Neuronal stem cell (in vitro differentiated cells): ENCODE measurements at places on chromosomes 2 and 18.

GRCh38 chr18:31444142-31444541 is 3.4 kb upstream of the DSG3 start:
- DNase-seq, result no peak

GRCh38 chr2:88574445-88574844 is 52.8 kb downstream of the EIF2AK3 start:
- DNase-seq, result no peak

GRCh38 chr2:167756446-167756845 is 490.9 kb downstream of the STK39 start:
- DNase-seq, result peak; percentile 61

- DNase-seq, result no peak
Measured at GRCh38 chr18:59655676-59656075, 41.5 kb downstream of the CCBE1 start.

DNA sequence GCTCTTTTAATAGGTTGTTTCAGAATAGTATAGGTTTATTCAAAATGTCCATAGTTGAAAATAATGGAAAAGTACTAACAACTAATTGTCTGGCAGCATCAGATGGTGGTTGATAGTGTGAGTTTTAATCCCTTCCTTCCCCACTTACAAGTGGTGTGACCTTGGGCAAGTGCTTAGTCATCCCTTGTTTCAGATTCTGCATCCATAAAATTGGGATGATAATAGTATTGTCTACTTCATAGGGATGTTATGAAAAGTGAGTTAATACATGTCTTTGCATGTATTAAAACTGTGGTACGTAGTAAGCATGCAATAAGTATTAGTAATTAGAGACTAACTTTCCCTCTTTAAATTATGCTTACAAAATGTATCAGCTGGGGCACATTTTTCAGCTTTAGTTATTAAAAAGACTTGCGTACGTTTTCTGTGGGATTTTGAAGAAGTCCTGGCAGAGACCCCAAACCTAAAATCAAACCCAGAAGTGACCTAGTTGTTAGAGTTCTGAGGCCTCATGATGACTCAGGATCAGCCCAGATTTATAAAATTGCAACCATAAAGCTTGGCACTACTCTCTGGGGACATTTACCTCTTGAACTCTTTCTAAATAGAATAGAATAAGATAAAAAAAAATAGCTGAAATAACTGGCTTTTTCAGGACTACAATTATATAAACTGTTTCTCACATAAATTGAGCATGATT is 8.6 kb downstream of the ITGA4 start:
- DNase-seq, result no peak

- no peak for DNase-seq
Measured at GRCh38 chr18:572091-572830, 7.9 kb upstream of the CETN1 start.

GRCh38 chr18:2325308-2325849 is 245.9 kb downstream of the METTL4 start:
- no peak for DNase-seq

- no peak for DNase-seq
Measured at GRCh38 chr2:42185220-42185921, 16.2 kb downstream of the EML4 start.

GRCh38 chr18:10417664-10418063 is 36.8 kb upstream of the APCDD1 start:
- DNase-seq, result no peak

GRCh38 chr2:128179461-128179755 is 88.4 kb downstream of the UGGT1 start:
- DNase-seq, result no peak

- peak; percentile 4 for DNase-seq
Measured at GRCh38 chr2:236955521-236956030, 130.1 kb upstream of the COPS8 start.

- DNase-seq, result no peak
Measured at GRCh38 chr2:230636684-230637271, 75.9 kb upstream of the CAB39 start.

DNA sequence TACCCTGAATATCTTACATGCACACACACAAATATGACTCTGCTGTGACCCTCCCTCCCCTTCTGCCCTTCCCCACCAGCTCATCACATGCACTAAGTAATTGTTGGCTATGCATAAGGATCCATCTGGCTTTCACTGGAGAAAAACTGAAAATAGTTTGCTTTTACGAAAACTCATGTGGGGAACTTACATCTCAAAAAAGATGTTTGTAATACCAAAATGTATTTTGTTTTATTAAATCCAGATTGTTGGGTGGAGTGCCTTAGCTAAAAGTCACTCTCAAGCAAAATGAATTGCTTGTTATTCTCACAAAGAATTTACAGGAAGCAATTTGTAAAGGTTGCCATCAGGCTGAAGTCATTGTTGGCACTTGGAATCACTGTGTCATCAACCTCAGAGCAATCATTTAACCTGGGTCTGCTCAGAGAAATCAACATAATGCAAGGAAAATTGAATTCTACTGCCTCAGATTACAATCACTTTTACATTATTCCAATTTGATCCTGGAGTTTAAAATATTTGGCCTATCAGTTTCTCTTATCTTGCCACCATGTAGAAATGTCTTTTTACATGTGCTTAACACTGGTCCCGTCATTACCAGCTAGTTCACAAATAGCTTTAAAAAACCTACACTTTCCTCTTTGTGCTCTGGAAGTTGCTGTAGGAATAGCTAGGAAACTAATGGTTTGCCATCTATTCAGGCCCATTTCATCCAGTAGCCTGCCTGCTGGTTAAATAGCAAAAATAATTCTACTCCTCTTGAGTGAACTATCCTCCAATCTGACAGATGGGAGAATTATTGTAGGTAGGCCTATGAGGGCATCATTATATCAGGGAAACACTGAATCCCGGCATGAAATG is 90.3 kb upstream of the TMEM17 start:
- DNase-seq, result no peak

DNA sequence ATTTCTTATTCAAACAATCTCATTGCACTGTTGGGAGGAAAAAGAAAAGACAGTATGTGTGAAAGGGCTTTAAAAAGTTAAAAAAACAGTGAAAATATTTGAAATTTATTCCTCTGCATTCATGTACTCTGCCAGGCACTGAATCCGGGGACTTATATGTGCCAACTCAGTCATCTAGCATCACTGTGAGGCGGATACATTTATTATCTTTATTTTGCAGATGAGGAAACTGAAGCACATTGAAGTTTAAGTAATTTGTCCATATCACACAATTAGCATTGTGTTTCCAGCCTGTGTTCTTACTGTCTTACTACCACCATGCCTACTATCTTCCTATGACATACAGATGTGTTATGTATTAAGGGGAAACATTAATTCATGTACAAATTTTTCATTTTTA is 1.8 kb downstream of the LCLAT1 start:
- no peak for DNase-seq

DNA sequence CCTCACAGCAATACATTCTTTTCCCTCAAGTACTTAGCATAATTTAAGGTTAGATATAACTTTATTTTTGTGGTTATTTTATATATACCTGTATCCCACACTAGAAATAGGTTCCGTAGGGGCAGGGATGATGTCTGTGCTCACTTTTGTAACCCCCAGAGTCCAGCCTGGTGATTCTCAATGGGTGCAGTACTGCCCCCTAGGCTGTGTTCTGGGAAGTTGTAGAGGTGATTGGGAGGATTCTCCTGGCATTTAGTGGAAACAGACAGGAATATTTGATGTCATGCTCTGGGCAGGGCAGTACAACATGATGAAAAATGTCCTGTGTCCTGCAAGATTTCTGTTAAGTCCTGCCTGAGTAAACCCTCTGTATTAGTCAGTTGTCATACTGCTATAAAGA is 333.3 kb downstream of the PLCL1 start:
- no peak for DNase-seq

DNA sequence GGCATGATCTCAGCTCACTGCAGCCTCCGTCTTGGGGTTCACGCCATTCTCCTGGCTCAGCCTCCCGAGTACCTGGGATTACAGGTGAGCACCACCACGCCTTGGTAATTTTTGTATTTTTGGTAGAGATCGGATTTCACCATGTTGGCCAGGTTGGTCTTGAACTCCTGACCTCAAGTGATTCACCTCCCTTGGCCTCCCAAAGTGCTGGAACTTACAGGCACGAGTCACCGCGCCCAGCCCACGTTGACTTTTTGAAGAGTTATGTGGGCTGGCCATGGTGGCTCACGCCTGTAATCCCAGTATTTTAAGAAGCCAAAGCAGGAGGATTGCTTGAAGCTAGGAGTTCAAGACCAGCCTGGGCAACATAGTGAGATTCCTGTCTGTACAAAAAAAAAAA is 20.8 kb downstream of the CCL20 start:
- DNase-seq, result no peak

DNA sequence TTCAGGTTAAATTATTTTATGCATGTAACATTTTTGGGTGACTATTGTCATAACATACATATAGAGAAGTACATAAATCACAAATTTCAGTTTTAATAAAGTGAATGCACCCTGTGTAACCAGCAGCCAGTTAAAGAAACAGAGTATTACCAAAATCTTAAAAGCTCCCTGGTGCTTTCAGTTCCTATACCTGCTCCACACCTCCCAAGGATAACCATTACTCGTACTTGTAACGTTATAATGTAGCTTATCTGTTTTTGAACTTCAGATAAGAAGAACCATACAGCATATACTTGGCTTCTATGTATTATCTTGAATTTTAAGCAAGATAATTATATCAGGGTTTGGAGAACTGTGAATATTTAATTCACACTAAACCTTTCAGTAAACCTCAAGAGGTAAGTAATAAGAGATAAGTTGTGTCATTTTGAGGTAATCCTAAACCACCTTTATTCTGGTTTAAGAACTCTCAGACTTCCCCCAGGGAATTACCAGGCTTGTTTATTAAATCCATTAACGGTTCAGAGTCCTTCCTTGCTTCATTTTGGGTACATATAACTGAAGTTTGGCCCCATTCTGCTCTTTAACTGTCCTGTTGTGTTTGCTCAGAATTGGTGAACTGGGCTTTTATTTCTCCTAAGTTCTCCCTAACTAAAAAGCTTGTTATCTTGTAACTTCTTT is 58.6 kb downstream of the LCLAT1 start:
- no peak for DNase-seq

DNA sequence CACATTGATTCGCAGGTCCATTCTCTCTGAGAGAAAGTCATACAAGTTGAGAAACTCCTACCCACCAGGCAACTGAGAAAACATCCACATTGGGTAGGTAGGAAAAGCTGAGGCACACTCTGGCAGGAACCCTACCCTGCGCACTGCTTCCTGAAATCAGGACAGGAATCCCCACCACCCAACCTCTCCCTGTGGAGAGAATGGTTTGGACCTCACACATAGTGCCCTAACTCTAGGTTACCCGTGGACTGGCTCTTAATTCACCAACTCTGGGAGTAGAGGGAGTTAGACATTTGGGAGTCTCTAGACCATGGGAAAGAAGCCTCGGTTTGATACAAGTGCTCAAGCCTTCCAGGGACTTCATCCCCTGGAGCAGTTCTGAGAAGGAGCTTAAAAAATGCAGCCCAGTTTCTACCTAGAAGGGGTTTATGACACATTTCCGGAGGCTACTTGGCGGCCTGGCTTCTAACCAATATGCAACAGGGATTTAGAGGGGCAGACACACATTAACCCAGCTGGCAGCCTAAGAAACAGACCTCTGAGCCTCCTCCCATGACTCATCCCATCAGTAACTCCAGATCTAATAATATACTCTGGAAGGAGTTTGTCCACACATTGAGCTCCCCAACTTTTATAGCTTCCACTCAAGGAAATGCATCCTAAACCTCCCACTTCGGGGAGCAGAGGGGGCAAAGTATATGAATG is 136.7 kb downstream of the EML6 start:
- DNase-seq, result no peak

DNA sequence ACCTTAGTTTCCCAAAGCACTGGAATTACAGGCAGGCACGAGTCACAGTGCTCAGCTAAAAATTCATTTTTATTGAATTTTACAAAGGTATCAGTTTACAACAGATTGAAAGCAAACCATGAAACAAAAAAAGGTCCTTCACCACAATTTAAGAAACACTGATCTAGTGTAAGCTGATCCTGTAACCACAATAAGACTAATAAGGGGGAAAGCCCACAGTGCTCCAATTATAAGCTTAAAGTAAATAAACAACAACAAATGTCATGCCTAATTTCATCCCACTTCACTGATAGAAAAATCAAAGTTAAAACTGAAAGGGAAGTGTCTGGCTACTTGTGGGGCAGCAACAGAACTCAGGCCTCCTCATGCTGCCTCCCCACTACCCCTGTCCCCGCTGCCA is 49.2 kb downstream of the ICA1L start:
- DNase-seq, result no peak

DNA sequence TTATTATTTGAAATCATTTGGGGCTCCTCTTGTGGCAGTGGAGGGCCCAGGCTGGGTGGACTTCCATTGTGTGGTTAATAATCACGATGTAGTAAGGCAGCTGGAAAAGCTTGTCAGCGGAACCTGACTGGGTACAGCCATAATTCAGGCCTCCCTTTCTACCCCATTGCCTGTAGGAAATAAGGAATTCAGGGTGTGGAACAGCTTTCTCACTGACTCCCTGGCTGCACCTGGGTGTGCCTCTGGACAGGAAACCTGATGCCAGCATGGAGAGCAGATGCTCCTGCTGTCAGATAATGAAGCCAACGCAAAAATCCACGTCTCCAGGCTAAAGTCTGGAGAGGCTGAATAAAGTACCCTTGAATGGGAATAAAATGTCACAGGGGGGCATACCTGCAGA is 44.2 kb downstream of the LYPD6B start:
- DNase-seq, result no peak
